ENCODE measurements at places on chromosomes 13 and 19.

DNA sequence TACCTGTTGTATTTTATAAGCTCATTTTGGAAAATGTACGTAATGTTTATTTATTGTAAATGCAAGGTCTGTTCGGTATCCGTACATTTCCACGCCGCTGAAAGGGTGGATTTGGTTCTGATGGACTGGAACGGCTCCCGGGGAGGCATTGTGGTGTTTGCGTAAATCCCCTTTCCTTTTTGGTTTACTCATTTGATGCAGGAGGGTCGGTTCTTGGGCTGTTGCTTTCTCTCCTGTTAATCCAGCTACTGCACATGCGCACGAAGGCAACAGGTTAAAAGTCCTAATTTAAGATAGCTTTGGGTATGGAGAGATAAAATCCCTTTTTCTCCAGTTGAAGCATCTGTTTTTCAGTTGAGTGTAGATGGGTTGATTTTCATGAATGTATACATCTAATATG, 224.4 kb downstream of the TM9SF2 start:
- no peak for DNase-seq

DNA sequence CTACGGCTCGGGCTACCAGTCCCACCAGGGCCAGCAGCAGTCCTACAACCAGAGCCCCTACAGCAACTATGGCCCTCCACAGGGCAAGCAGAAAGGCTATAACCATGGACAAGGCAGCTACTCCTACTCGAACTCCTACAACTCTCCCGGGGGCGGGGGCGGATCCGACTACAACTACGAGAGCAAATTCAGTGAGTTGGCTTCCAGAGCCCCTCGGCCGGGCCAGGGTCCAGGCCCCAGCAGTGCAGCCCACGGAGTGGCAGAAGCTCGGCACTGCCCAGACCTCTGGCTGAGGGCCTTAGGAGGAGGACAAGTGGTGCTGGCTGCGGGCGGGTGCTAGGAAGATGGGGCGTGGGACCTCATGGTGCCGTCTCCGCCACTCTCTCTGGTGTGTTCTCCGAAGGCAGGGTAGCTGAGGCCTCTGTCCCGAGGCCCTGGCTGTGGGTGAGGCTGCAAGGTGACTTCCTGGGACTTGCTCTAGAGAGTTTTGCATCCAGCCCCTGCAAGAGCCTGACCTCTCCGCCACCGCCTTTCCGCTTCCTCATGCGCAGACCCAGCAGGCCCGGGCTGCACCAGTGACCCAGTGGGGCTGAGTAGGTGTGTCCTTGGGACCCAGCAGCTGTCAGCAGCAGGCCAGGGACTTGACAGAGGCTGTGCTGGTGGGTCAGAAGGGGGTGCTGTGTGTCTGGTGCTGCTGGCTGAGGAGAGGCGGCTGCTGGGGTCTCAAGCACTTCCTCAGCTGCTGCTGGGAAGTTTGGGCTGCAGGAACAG, 13.5 kb upstream of the QTRT1 start:
- DNase-seq = no peak

GRCh38 chr13:102945324-102945815, 99.5 kb downstream of the ERCC5 start:
- DNase-seq = no peak

- no peak for DNase-seq
These were observed 746.9 kb downstream of the EFNB2 start for GRCh38 chr13:105788530-105788929.

DNA sequence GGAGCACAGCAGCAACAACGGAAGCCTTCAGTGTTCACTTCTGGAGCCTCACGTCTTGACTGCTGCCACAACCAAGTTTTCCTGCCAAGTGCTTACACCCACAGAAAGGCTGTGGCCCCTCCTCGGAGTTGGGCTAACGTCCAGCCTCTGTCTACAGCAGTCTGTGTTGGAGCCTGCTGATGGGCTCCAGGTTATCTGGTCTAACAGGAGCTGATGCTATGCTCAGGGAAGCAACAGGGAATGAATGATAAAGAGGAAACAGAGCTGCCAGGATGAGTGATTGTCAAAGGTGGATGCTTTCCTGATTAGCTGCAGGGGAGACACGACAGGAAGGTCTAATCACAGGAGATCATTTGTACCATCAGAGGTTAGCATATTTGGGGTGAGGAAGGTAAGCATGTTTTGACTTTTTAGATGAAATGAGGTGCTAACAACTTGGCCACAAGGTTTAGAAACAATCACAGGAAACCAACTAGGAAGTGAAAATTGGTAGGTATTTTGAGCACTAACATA, 53.8 kb upstream of the RCBTB2 start:
- DNase-seq = no peak

GRCh38 chr19:13796301-13797057, 1.2 kb downstream of the ZSWIM4 start:
- no peak for DNase-seq
